ENCODE measurements at places on chromosomes 4 and X.

DNA sequence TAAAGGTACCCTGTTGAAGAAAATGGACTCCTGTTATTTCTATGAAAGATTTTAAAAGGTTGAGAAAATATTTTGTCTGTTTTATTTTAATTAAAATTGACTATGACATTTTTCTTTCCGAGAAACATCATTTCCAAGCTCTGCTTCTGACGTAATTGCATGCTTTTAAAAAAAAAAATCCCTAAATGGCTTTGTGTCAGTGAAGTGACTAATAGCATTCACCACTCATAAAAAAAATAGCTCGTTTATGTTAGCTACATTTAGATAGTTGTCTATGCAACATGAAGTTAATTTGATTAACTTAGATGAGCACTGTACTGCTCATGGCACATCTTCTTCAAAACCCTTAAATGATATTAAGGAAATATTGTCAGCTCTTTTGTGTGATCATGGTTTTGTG, 105.1 kb upstream of the KLHL13 start:
- DNase-seq, result no peak

DNA sequence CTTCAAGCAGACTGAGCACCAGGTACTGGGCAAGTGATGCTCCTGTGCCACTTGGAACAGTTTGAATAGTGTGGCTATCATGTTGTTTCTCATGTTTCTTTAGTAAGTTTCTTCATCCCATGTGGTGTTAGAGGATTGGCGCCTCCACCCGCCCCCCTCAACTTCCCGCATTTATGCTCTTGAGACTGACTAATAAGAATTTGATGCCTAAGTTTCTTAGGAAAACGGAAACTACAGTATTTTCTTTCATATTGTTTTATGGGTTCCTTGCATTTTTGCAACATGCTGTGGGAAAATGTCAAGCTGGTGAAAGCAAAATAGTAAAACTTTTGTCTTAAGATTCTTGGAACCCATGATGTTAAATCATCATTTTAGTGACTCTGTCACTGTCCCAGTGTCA, 101.2 kb upstream of the SLC4A4 start:
- no peak for DNase-seq

- DNase-seq, result no peak
These were observed 234.7 kb downstream of the DKK2 start for GRCh38 chr4:106801386-106801785.

GRCh38 chrX:37854148-37854547, 6.8 kb upstream of the DYNLT3 start:
- DNase-seq, result no peak
